ENCODE measurements at places on chromosomes 2 and 18.

- DNase-seq: no peak
Measured at GRCh38 chr2:144686518-144687215, 166.7 kb upstream of the ZEB2 start.

- no peak for DNase-seq
Measured at GRCh38 chr2:16303273-16303577, 362.4 kb downstream of the CYRIA start.

GRCh38 chr2:20159411-20160070 lies 65.4 kb downstream of the SDC1 start:
- DNase-seq: no peak

DNA sequence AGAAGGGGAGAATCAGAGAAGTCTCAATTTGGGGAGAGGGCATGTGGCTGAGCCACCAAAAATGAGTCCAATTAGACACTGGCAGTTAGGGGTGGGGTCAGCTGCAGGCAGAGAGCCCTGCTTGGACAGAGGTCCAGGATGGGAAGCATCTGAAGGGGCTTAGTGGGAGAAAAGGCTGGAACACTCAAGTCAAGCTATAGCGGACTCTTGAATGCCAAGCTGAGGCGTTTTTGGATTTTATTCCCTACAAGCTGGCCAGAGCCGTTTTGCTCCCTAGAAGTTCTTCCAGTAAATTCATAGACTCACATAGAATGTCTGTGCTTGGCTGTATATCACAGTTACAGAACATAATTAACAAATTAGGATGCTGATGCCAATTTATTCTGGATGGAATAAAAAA lies 172.8 kb downstream of the ACOXL start:
- DNase-seq: no peak

- DNase-seq: no peak
Measured at GRCh38 chr18:48838921-48839818, 111.6 kb downstream of the SMAD7 start.

GRCh38 chr2:201093573-201093972 lies 21.8 kb downstream of the NDUFB3 start:
- no peak for DNase-seq

Data from H7 (cell line).